Hindlimb muscle (tissue), 1 donor: ENCODE measurements at places on chromosomes 11 and 22.

DNA sequence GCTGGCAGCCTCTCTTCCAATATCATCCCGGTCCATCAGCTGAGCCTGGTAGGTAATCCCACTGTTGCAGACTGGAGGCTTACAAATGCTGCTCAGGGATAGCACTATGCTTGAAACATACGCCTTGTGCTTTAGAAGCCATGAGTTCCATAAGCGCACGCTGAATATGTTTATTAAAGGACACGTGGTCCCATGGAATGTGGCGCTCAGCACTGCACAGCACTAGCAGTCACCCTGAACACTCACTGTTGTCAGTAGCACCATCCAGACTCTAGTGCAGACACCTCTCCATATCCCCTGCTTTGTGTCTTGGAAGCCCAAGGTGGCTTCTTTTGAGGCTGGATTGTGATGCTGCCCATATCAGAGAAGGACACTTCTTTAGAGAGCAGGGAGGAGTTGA is 120.9 kb downstream of the MAML2 start:
- DNase-seq = no peak

GRCh38 chr11:17719938-17720795 is 796 bp downstream of the MYOD1 start:
- DNase-seq = no peak

DNA sequence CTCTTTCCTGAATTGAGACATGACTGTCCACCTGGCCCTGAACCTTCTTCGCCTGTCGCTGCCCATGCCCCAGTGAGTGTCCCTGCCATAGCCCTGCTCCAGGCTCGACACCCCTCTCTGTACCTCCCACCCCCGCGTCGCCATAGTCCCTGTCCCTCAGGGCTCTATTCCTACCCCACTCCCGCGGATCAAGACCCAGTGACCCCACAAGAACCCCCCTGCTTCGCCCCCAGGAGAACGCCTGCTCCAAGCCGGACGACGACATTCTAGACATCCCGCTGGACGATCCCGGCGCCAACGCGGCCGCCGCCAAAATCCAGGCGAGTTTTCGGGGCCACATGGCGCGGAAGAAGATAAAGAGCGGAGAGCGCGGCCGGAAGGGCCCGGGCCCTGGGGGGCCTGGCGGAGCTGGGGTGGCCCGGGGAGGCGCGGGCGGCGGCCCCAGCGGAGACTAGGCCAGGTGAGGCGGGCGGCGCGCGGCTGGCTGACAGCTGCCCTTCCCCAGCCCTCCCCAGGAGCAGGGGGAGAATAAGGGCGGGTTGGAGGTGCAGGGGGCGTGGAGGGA is 5.6 kb downstream of the NRGN start:
- no peak for DNase-seq

- no peak for DNase-seq
These were observed 47.1 kb downstream of the LARGE1 start for GRCh38 chr22:33873186-33873585.

DNA sequence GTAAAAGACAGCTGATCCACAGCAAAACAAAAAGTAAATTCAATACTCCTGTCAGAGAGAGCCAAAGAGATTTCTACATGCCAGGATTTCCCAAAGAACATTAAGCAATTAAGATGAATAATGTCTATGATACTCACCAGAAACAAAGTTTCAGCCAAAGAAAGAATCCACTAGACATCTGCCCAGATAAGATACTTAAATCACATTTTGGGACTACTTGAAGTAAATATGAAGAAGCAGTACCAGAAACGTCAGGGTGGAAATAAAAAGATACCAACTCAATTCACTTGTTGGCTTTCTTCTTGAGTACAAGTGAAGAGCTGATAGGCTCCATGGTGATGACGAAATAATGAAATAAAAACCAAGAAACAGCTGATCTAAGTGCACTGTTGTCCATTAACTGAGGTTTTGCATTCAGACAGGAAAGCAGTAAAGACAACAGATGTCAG is 31.6 kb upstream of the ARHGAP32 start:
- no peak for DNase-seq

DNA sequence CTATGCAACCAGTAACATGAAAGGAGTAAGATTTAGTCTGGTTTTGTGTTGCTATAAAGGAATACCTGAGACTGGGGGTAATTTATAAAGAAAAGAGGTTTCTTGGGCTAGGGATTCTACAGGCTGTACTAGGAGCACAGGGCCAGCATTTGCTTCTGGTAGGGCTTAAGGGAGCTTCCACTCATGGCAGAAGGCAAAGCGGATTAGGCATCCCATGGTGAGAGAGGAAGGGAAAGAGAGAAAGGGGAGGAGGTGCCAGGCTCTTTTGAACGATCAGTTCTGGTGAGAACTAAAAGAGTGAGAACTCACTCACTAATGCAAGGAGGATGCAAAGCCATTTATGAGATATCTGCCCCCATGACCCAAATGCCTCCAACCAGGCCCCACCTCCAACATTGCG is 283.2 kb downstream of the OPCML start:
- DNase-seq = no peak

DNA sequence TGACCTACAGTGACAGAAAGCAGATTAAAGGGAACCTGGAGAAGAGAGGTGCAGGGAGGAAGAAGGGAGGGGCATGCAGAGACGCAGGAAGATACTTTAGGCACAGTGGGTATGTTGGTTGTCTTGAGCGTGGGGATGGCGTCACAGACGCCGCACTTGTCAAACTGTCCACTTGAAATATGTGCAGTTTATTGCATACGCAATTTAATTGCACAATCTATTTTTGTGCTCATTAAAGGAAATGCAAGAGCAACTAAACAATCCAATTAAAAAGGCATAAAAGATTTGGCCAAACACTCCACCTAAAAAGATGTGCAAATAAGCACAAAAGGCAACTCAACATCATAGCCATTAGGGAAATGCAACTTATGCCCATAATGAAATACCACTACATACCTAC is 16.8 kb downstream of the GNB1L start:
- no peak for DNase-seq

DNA sequence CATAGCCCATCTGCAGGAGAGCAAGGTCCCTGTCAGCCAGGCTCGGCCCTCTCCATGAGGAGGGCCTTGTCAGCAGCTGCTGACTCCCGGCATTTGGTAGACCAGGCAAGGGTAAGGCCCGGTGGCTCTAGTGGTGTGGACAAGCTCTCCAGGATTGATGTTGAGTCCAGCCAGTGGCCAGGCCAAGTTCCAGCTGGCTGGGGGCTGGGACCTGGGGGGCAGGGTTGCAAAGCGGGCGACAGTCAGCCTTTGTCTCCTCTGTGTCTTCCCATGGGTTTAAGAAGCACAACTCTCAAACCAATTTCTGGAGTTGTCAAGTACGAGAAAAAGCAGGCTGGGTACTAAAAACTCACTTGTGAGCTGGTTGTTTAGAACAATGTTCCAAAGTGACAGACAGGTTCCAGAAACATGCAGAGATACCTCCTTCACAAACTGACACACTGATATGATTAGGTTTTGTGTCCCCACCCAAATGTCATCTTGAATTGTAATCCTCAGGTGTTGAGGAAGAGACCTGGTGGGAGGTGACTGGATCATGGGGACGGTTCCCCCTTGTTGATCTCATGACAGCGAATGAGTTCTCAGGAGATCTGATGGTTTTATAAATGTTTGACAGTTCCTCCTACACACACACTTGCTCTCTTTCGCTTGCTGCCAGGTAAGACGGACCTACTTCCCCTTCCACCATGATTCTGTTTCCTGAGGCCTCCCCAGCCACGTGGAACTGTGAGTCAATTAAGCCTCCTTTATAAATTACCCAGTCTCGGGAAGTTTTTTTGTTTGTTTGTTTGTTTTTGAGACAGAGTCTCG is 52.3 kb upstream of the SERPIND1 start:
- DNase-seq = no peak

GRCh38 chr11:10699072-10699471 is 5.5 kb upstream of the IRAG1 start:
- no peak for DNase-seq

DNA sequence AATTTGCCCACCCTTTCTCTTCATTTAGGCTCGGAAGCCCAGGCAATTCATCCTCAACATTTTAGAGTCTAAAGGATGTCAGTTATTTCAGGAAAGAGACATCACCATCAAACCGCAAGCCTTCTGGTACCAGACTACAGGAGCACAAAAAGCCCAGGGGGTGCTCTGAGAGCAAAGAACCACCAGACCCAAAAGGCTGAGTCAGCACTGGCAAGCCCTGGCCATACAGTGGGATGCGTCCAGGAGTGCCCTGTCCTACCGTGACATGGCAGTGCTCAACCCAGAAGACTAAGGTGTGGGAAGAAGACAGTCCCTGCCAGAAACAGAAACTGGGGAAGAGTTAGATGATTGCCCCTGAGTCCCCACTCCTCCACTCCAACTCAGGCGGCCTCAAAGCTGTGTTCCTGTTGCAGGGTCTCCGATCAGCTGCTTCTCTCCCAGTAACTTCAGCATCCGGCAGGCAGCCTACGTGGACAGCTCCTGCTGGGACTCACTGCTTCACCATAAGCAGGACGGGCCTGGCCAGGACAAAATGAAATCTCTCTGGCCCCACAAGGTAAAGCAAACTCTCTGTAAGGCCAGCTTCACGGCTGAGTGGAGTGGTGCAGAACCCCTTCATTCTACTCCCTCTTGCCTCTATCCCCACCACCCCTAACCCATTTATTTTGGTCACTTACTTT is 1.5 kb downstream of the PANX3 start:
- DNase-seq = peak; percentile 4
